Astrocyte (in vitro differentiated cells and primary cell): ENCODE measurements at places on chromosomes 1 and 21.

DNA sequence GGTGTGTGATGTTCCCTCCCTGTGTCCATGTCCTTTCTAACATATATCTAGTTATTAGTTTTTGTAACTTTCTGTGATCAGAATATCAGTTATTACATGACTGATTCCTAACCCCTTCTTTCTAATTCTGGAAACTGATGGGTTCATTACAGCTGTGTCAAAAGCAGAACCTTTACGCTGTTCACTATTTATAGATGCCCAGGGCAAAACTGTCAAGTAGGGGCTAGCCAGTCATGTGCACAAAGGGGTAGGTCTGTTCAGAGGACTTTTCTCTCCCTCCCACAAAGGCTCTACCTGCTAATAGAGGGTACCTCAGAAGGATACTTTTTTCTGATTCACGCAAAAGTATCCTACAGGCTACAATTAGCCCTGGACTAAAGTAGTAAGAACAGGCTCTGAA is 79.2 kb downstream of the NRDC start:
- DNase-seq: no peak

- no peak for DNase-seq
Observed at GRCh38 chr1:190403402-190403801, 74.3 kb downstream of the BRINP3 start.

- no peak for DNase-seq
Observed at GRCh38 chr21:45504516-45505415, 37.5 kb downstream of the SLC19A1 start.

GRCh38 chr1:57633881-57634280 is 210.0 kb upstream of the DAB1 start:
- no peak for DNase-seq

GRCh38 chr1:62528015-62528414 is 69.3 kb upstream of the ANGPTL3 start:
- DNase-seq: no peak

GRCh38 chr1:208223136-208223535 is 21.0 kb downstream of the PLXNA2 start:
- peak; percentile 69 for DNase-seq

DNA sequence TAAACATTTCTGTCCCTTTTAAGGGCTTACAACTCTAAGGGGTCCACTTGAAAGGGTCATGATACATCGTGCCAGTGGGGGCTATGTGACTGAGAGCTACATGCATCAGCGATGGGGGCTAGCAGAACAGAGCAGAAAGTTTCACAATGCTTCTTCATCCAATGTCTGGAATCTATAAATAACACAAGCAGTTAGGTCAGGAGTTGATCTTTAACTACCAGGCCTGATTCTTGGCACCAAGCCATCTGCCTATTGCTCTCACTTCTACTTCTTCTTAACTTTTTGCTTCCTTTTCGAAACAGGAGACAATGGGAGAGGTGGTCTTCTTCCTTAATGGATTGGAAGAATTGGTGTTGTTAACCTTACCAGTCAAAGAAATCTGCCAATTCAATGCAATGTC is 410.0 kb downstream of the TGFB2 start:
- DNase-seq: no peak

- no peak for DNase-seq
Observed at GRCh38 chr1:219931033-219931432, 2.7 kb upstream of the SLC30A10 start.

DNA sequence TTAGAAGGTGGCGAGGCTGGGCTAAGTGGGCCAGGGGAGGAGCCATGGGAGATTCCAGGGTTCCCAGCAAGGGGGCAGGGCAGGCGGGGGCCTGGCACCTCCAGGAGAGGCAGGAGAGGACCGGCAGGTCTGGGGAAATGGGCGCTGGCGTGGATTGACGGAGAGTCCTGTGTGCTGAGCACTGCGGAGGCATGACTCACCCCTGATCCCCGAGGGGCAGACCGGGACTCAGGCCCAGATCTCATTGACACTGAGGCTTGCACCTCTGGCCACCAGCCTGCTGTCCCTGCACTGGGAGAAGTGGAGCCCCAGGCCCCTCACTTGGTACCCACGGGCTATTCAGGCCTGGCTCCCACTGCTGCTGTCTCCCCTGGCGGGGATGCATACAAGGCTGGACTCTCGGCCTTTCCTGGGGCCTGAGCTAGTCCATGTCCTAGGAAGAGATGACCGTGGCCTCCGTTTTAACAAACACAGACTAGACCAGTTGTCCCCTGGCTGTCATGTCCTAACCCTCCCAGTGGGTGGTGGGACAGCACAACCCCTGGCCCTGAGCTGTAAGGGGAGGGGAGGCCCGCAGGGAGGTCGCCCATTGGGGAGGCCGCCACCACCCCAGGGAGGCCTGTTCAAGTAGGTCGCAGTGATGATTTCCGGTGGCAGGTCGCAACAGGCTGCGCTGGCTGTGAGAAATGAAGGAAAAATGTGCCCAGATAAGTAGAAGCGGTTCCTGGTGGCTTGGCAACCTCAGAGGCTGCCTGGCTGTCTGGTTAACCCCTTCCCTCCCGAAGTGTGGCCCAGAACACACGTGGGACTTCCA is 39.7 kb downstream of the RIPK4 start:
- peak; percentile 73 for DNase-seq

DNA sequence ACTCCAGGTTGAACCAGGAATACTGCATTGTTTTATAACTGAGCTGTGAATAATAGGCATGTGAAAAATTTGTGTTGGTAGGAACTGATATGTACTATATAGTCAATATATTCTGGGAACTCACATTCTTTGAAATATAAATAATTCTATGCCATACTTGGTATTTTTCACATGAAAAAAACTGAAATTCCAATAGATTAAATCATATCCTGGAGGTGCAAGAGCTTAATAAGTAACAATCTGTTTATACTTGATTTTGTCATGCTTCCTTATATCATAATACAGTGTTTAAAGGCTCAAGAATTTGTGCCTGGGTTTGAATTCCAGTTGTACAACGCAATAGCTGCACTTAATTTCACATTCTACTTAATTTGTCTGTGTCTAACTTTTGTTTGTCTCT is 387.0 kb downstream of the USP25 start:
- peak; percentile 86 for DNase-seq

DNA sequence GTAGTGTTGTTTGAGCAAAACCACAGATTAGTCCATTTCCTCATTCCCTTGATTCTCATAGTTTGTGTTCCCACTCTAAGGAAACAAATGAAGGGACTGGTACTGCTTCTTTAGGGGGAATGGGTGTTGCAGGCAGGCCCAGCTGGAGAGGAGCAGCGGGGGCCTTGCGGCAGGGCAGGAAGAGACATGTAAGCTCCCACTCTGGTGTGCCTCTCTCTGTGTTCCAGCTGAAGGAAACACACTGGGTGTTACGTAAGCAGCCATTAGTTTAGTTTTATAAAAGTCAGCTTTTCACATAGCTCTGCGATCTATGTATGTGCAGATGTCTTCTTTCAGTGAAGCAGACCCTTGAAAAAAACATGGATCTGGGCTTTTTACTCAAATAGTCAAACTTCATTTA is 99.5 kb downstream of the CACHD1 start:
- DNase-seq: no peak

GRCh38 chr1:234619071-234619480 is 9.1 kb upstream of the IRF2BP2 start:
- peak; percentile 70 for DNase-seq

GRCh38 chr1:160685266-160685665 is 26.4 kb downstream of the CD48 start:
- DNase-seq: no peak

- peak; percentile 46 for DNase-seq
Observed at GRCh38 chr1:44842862-44843655, at the start of gene PTCH2. PTCH2 (minus strand) TSS chr1:44843253; CDS start chr1:44842932, 321 bp downstream.

- peak; percentile 36 for DNase-seq
Observed at GRCh38 chr1:155173478-155174323, at the start of gene TRIM46. TRIM46 (plus strand) TSS chr1:155173849; CDS start chr1:155173967, 118 bp downstream.

DNA sequence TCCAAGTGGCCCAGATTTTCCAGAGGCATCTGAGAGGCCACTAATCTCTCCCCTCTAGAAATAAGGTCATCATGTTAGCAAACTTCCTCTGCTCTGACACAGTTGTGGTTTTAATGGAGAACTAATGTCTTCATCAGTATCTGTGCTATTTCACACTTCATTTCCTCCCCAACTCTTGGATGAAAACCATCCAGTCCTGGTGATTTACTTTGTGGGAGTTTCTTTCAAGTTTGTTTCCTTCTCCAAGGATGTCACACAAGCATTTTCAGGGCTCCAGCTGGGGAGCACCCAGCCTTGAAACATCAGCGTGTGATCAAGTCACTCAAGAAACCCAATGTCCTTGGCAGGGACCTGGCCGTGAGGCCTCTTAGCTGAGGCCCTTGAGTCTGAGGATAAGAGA is 38.8 kb downstream of the TBX15 start:
- peak; percentile 49 for DNase-seq

DNA sequence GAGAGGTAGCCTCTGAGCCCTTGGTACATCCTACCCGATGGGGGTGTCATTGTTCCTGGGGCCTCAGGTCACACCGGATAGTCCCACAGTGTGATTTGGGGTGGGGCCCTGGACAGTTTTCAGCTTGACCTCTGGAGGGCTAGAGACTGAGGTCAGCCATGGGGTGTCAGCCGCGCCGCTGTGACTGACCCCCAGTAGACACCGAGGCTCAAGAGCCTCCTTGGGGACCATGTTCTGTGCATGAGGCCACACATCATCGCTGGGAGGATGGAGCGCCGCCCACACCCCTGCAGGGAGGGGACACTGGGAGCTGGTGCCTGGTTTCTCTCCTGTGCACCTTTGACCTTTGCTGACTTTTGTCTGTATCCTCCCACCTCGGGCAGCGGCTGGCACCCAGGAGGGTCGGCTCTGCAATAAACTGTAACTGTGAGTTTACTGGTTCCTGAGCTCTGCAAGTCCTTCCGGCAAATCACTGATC is 22.6 kb downstream of the ITGB2 start:
- DNase-seq: no peak

- no peak for DNase-seq
Observed at GRCh38 chr1:40226192-40226591, 21.5 kb upstream of the TMCO2 start.

DNA sequence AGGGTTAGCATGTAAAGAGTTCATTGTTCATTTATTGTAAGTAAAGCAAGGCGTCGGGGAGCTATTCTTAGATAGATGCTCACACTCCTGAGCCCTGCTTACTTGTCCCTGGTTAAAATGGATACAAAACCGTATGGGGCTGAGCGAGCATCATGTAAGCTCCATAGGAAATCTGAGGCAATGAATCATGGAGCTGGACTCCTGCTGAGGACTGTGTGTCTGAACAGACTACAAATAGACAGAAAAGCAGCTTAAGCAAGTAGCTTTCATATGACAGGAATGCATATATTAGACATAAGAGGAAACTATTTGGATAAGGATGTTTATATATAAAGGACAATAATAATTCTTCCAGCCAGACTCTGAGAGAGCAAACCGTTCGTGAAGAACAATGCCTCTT is 604.9 kb upstream of the PTBP2 start:
- peak; percentile 5 for DNase-seq

GRCh38 chr1:241424480-241424971 is 67.5 kb upstream of the RGS7 start:
- DNase-seq: no peak

- DNase-seq: peak; percentile 32
Observed at GRCh38 chr21:25878344-25878743, 143.6 kb downstream of the GABPA start.

- DNase-seq: no peak
Observed at GRCh38 chr1:34292472-34292871, 115.8 kb downstream of the C1orf94 start.

DNA sequence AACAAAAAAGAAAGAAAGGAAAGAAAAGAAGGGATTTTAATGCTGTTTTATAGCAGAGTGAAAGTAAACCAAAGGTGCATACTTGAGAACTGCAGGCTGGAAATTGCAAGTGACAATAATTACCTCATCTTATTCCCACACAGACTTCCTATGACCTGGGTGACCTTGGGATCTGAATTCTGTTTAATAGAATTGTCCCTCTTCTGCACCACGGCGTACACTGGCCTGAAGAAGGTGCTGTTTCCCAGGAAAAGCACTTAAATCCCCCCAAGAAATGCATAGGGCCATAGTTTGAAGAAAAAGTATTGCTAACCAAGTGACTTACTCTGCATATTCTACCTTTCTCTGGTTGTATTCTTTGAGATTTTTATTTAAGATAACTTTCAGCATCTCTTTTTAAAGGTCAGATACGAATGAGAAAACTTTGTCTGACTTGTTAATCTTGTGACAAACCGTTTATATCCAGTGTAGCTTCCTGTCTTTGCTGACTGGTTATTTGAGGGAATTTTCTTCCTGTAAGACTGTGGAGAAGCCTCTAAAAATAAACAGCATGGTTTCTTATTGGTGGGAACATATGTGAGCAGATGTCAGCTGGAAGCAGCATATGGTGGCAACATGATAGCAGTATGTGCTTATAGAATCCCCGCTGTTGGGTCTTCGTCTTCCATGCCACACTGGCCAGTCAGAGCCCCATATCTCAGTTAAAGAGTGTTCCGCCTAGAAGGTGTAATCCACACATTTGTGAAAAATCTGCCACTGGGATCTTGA is 16.3 kb downstream of the TGFB2 start:
- no peak for DNase-seq

- no peak for DNase-seq
Observed at GRCh38 chr1:32647308-32648134, 2.8 kb downstream of the ZBTB8OS start.
